ENCODE measurements at places on chromosomes 12 and 14. TPM values are rescaled to one million over a fixed set of nuclear protein-coding genes. Genes with fewer than 3 reads are reported as not detected.

SDR39U1 gene
- 57.8 TPM for total RNA-seq

SSTR1 gene
- total RNA-seq: not detected

EFS gene
- total RNA-seq: not detected

ATL1 gene
- total RNA-seq: 1.4 TPM

CD4 gene
- total RNA-seq: 2.5 TPM

PRB2 gene
- total RNA-seq: not detected

TEX52 gene
- not detected for total RNA-seq

CLEC1A gene
- not detected for total RNA-seq

MVK gene
- 20.5 TPM for total RNA-seq

WNT1 gene
- not detected for total RNA-seq

CD163L1 gene
- total RNA-seq: not detected

EPS8 gene
- 2.1 TPM for total RNA-seq

PLEKHA5 gene
- total RNA-seq: 2.1 TPM

TAS2R46 gene
- 0.39 TPM for total RNA-seq

RHOJ gene
- total RNA-seq: not detected

SLIRP gene
- total RNA-seq: 190 TPM

MORN3 gene
- total RNA-seq: 1.8 TPM

NXPH4 gene
- 0.26 TPM for total RNA-seq

TMEM30B gene
- 2.0 TPM for total RNA-seq

ANO4 gene
- total RNA-seq: not detected

ACRBP gene
- 1.2 TPM for total RNA-seq

CCDC175 gene
- not detected for total RNA-seq

NTF3 gene
- total RNA-seq: not detected

TMEM229B gene
- total RNA-seq: 3.5 TPM

OR4M1 gene
- not detected for total RNA-seq

GSC gene
- total RNA-seq: not detected

CCNK gene
- total RNA-seq: 108 TPM

YLPM1 gene
- 51.8 TPM for total RNA-seq

MYL2 gene
- not detected for total RNA-seq
